ENCODE measurements at places on chromosomes 7 and 10.

DNA sequence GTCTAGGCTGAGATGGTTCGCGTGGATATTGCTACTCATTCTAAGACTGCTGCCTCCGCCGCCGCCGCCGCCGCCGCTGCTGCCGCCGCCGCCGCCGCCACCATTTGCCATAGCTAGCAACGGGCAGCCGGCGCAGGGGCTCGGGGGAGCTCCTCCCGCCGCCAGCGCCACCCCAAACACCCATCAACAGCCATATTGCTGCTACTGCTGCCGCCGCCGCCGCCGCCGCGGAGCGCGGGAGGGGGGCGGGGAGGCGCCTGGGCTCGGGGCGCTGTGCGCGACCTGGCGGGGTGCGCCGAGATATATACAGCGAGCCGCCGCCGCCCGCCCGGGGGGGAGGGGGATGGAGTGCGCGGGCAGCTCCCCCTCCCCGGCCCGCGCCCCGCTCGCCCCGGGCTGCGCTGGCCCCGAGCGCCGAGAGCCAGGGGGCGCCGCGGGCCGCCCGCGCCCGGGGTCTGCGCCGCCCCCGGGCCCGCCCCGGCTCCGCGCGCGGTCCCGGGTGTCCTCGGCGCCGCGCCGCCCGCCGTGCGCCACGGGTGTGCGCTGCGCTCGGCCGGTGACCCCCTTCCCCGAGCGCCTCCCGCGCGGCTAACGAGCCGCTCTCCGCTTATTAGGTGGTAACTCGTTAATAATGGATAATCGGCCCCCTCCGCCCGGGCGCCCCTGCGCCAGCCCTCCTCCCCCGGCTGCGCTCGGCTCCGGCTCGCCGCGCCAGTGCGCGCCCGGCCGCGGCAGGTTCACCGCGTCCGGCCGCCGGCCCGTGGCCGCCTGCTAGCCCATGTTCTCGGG is at the start of gene KCNMA1:
TSS of gene KCNMA1 (minus strand) at position 277 of the 789 bp plus-strand sequence.
- DNase-seq: peak; percentile 4

DNA sequence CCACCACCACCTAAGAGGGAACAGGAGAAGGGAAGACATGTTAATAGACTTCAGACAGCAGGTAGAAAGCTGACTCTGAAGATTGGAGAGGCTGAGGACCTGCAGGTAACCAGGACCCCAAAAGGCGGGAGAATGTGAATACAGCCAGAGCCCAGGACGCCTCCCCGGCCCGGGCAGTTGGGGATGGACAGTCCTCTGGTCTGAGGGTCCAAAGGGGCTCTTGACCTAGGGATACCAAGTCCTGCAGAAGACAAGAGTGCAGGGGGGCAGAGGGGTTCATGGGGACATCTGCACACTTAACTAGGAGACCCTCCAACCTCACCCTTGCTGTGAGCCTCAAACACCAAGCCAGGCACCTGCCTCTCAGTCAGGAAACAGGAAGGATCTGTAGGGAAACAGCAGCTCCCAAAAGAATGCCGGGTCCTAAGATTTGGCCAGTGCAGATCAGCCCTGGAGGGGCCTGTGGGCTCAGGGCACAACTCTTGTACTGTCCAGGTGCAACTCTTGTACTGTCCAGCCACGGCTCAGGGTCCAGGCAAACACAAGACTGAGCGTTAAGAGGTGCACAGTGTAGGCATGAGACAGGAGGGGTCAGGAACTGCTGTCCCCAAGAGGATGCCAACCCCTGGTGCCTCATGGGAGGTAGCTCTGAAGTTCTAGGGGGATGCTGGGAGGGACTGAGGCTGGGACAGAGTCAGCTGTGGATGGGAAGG is 2.3 kb upstream of the STK32C start:
- DNase-seq: no peak

DNA sequence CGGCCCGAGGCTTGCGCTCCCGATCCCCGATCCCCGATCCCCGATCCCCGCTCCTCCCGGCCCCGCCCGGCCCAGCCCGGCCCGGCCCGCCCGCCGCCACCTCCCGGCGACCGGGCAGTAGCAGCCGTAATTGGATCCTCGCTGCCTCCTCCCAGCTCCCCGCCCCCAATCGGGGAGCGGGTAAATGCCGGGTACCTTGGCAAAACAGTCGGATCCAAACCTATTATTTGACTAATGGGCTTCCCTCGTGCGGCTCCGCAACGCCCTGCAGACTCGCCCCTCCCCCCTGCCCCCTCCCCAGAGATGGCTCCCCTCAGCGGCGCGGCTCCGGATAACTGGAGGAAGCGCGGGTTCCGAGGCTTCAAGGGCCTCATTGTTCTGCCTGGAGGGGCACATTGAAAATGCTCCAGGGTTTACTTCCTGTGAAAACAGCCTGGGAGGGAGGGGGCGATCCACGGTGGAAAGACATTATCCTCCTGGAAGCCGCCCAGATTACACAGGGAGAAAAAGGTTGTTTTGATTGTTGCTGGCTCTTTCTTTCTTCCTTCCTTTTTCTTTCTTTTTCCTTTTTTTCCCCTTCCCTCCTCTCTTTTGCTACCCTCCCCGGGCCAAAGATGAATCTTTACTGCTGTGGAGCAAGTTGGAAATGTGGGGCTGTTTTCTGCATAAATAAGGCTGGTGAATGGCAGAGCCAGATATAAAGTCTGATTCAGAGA is 94.7 kb upstream of the ZMIZ1 start:
- peak; percentile 41 for DNase-seq

DNA sequence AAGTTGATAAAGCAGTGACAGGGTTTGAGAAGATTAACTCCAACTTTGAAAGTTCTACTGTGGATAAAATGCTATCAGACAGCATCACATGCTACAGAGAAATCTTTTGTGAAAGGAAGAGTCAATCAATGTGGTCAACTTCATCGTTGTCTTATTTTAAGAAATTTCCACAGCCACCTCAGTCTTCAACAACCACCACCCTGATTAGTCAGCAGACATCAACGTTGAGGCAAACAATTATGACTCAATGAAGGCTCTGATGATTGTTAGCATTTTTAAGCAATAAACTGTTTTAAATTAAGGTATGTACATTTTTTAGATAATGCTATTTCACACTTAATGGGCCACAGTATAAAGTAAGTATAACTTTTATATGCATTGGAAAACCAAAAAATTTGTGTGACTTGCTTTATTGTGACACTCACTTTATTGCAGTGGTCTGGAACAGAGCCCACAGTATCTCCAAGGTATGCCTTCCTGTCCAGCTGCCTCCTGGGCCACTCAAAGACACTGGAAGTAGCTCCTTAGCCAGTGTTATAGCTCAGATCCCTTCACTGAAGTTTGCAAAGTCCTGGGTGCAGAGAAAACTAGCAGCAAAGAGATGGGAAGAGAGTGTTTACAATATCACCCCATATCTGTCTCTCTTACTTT is 293.1 kb downstream of the ARHGAP12 start:
- DNase-seq: no peak

DNA sequence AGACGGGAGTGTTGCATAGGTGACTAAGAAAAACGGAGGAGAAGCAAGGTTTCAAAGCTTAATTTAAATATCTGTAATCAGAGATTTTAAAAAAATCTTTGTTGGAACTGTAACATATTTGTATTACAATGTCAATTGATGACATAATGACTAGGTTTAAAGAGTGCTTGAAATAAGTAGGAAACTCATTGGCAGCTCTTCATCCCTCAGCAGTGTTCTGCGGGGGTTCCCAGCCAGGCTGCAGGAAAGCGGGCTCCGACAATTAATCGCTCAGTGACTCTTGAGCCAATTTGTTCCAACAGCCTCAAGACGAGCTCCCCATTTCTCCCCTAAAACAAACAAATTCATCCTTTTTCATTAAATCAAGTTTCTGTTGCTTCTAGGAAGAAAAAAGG is 22.6 kb downstream of the CPXM2 start:
- no peak for DNase-seq

GRCh38 chr7:118757066-118757465 is 532.6 kb downstream of the ANKRD7 start:
- DNase-seq: no peak

DNA sequence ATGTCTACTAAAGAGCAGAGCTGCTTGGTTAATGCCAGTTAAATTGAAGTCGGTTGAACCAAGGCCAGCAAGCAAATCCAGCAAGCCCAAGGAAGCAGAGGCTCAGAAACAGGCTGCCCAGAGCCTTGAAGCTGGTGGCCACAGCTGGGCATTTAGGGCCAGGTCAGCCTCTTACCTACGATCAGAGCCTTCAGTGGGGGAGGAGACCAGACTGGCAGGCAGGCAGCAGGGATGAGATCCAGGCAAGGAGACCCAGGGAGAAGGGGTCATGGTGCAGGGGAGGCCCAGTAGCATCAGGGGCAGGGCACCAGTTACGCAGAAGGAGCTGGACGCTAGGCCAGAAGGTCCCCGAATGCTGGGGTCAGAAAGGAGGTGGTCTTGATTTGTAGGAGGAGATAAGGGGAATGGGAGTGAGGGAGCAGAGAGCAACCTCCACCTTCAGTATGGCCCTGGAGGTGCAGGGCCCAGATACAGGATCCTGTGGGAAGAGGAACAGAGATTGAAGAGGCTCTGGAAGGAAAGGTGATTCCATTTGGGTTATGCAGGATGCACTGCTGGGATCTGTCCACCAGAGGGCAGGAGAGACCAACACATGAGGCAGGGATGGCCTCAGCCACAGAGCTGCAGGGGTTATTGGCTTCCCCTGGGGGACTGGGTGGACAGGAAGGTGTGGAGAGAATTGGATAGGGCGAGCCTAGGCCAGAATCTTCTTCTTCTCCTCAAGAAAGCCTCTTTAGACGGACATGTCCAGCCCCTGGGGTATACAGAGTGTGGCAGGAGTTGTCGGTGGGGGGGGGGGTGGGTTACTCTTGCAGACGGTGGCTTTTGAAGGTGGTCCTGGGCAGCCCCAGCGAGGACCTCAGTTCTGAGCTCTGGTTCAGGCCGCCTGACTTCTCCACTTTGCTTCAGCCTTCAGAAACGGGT is 132.6 kb upstream of the PODXL start:
- DNase-seq: peak; percentile 69

DNA sequence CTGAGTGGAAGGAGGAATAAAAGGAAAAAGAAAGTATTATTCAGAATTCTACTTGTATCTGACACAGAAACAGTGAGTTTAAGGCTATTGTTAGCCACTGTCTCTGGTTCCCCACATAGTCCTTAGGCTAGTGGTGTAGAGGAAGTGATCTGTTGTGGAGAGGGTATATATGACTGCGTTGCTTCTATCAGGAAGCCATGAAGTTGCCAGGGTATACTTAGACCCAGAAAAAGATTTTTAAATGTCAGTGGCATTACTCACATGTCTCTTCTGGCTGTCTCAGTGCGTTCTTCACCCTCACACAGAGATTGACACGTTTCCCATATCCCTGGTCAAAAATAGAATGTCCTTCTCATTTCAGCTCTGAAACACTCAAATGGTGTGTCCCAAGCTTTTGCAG is 72.7 kb downstream of the SEM1 start:
- DNase-seq: no peak

GRCh38 chr10:131788386-131788785 is 112.4 kb upstream of the PPP2R2D start:
- no peak for DNase-seq

DNA sequence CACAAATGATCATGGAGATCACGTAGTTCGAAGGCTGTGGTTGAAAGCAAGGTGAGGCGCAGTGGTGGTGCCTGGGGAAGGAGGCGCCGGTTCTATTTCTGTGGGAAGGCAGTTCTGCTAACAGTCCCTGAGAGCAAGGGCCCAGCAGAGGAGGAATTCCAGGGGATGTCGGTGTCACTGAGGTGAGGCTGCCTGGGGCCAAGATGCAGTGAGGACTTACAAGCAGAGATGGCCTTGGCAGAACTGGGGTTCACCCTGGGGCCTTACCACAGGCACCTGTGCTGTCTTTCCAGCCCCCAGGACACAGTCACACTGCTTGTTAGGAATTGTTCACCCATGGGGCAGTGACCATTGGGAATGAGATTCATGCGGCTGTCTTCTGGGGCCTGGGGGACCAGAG is 26.7 kb downstream of the GBX1 start:
- no peak for DNase-seq

DNA sequence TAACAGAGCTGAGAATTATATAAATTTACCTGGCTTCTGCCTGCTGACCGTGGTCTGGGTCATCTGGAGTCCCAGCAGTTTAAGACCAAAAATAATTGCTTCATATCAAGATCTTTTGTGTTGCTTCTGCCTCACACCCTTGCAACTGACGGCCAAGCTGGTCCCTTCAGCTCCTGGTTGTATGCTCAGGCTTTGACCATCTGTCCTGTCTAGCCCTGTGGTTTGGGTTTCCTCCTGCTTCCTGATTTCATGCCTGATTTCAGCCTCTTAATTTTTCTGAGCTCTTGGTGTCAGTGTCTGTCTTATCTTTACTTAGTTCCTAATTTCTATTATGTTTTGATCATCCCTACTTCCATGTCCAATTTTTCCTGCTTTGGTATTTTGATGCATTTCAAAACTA is 87.9 kb upstream of the PLXDC2 start:
- no peak for DNase-seq

DNA sequence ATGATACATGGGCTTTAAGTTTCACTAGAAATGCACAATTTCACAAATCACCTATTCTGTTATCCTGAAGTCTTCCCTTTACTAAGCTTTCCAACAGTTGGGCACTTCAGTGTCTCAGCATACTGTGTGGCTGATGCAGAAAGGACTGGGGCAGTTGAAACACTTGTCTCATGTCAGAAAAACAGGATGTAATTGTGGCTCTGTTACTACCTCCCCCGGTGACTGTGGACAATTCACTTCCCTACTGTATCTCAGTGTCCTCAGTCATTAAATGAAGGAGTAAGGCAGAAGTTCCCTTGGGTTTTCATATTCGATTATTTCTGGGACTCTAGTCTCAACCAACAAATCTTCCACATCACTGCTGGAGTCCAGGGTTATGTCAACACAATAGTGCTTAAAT is 17.9 kb downstream of the ANKRD22 start:
- DNase-seq: peak; percentile 38

GRCh38 chr7:2069472-2069860 is 163.3 kb downstream of the MAD1L1 start:
- no peak for DNase-seq

DNA sequence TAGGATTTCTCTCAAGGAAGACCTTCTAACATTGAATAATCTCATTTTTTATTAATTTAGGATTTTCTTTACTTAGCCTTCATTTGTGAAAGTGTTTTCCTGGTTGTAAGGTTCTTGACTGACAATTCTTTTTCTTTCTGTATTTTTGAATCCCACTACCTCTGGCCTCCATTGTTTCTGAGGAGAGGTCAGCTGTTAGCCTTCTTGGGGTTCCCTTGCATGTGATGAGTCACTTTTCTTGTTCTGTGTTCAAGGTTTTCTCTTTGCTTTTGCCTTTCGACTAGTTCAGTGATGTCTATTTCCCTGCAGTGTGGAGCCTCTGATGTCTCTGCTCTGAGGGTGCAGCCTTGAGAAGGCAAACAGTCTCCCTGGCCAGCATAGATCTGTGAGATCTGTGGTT is 304.1 kb upstream of the ZNF32 start:
- no peak for DNase-seq
